ENCODE measurements at places on chromosomes 3 and 15.

GRCh38 chr3:122233101-122233952 is 49.9 kb downstream of the CASR start:
- no peak for DNase-seq

DNA sequence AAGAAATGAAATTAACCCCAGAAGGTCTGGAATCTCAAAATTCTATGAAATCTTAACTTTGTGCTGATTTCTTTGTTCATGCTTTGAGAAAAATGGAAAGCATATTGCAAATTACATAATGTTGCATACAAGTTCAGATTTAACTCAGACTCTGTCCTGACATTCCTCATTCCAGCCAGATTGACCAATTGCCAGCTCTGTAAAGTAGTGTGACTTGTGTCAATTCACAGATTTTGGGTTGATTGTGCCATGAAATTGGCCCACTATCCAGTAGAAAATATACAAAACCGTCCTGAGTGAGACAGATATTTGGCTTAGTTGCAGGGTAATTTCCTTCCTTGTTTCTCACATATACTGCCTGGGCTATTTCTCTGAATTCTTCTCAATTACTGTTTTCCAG is 1312.6 kb downstream of the ROBO1 start:
- no peak for DNase-seq

- no peak for DNase-seq
These were observed 237.5 kb upstream of the ROPN1 start for GRCh38 chr3:124229420-124229819.

- DNase-seq, result no peak
These were observed 4.5 kb downstream of the FAM131A start for GRCh38 chr3:184341925-184342324.

DNA sequence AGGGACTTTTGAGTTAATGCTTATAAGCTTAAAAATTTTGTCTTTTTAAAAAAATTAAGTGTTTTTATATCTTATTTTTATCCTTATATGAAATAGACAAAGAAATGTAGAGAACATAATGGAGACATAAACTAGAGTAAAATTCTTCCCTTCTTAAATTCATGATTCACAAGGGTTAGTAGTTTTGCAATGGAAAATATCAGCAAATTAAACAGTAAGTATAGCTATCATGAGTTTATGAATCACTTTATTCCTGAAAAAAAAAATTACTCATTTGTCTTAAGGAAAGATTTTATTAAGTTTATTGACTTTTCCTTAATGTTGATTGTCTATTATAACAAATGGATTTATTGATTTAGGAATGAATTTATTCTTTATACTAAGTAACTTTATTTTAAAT is 4.3 kb downstream of the ATP6V1A start:
- DNase-seq, result no peak

- no peak for DNase-seq
These were observed 15.3 kb downstream of the ANKRD28 start for GRCh38 chr3:15782429-15782828.

DNA sequence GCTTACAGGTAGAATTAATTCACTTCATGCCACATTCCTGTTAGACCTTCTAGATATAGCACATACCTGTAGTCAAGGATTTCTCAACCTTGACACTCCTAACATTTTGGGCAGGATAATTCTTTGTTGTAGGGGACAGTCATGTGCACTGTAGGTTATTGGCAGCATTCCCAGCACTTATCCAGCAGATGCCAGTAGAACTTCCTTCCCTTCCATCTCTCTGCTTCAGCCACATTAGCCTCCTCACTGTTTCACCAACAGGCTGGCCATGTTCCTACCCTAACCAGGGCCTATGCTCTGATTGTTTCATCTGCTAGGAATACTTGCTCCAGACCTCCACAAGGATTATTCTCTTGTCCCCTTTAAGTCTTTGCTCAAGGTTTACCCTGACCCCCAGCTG is 68.0 kb upstream of the STAC start:
- no peak for DNase-seq

- DNase-seq, result no peak
These were observed 39.0 kb upstream of the MBNL1 start for GRCh38 chr3:152229692-152230091.

DNA sequence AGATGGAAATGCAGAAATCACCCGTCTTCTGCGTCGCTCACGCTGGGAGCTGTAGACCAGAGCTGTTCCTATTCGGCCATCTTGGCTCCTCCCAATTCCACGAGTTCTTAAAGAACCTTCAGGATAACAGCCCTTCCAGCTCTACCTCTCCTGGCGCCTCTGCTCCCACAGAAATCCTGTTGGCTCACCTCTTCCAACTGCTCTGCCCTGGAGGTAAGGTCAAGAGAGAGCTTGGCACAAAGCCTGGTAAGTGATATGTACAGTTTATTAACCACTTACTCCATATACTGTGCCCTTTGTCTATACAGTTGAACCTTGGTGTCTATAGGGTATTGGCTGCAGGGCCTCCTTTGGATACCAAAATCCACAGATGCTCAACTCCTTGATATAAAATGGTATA is 17.8 kb upstream of the FGF12 start:
- DNase-seq, result no peak

DNA sequence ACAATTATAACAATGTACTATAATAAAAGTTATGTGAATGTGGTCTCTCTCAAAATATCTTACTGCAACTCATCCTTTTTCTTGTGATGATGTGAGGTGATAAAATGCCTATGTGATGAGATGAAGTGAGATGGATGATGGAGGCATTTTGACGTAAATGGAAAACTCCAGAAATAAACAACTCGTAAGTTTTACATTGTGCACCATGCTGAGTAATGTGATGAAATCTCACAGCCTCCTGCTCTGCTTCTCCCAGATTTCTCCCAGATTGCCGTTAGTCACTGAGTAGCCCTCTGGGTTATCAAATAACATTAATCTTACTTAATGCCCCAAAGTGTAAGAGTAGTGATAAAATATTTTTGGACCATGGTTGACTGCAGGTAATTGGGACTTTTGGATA is 64.8 kb upstream of the SLCO2A1 start:
- no peak for DNase-seq

GRCh38 chr15:67917037-67917436 is 77.2 kb upstream of the RNU6-1 start:
- DNase-seq, result no peak

DNA sequence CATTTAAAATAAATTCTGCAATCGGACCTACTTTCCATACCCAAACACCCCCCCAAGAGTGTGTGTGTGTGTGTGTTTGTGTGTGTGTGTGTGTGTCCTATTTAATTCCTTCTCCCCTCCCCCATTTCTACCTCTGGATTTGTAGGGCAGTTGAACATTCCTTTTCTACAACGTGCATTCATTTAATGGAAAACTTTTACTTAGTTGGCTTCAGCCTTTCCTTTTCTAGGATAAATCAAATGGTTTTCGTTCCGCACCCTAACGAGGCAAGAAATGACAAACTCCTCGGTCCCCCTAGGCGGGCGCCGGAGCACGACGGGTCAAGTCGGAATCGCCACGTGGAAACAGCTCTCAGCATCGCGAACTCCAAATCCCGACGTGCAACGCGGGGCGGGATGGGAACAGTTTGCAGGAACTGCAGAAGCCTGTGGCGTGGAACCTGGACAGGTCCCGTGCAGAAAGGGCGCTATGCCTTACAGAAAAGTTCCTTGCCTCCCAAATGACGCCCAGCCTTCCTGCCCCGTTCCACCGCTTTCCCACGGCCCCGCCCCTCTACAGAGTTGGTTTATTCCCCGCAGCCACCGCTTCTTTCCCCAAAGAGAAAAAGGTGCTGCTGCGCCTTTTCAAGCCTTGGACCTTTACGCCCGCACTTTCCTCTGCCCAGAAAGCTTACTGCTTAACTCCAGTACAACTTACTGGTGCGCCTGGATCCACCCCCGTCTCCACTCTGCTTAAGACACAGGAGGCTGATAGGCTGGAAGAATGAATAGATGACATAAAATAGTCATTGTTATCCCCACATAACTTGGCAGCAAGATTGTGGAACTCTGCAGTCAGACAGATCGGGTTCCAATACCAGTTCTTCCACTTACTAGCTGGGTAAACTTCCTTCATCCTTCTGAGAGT is 1.1 kb upstream of the EIF2B5 start:
- DNase-seq, result peak; percentile 44

GRCh38 chr3:169722724-169723123 is 42.1 kb downstream of the TERC start:
- DNase-seq, result no peak

DNA sequence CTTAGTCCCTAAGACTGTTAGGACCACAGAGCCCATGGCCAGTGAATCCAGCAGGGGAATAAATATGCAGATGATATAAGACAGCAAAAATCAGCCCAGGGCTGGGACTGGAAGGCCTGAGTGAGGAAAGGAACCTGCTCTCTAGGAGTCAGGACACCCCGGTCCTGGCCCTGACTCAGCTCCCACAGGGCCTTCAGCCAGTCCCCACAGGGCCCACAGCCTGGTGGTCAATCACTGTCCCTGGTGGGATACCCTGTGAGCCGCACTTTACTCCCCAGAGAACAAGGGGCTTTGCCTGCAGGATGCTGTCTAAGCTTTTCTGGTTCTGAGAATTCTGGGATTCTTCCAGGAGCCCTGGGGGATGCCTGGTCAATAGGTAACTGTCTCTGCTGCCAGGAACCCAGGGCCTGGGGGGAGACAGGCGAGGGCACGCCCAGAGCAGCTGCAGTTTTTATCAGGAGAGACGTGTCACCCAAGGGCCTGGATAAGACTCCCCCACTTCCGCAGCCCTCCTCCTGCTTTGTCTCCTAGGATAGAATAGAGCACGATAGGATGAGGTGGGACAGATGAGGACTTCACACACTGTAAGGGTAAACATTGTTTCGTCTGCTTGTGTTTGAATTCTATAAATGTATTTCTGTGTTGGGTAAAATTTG is 49.5 kb upstream of the MCF2L2 start:
- DNase-seq, result no peak

- DNase-seq, result no peak
These were observed 52.7 kb upstream of the CMC1 start for GRCh38 chr3:28188686-28189085.

- DNase-seq, result no peak
These were observed 40.7 kb upstream of the TBC1D21 start for GRCh38 chr15:73832657-73833056.

- no peak for DNase-seq
These were observed 133.7 kb upstream of the POU1F1 start for GRCh38 chr3:87410110-87410509.

DNA sequence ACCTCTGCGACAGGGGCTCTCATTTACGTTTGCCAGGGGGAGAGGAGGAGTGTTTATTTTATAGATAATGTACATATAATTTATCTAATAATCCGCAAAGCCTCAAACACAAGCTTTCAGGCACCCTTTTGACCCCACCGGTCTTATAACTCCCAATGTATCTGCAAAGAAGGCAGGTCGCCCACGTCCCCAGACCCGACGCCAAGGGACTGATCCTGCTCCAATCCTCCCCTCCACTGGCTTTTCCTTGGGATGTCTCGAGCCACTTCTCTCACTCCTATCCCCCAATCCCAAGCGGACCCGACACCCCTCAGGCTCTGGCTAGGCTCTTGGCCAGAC is 452 bp downstream of the DCP1A start:
- DNase-seq, result no peak

- DNase-seq, result peak; percentile 27
These were observed 325.1 kb downstream of the SUCLG2 start for GRCh38 chr3:67329358-67329757.

- no peak for DNase-seq
These were observed 32.9 kb downstream of the GJD2 start for GRCh38 chr15:34721802-34722438.

- DNase-seq, result peak; percentile 19
These were observed 680 bp downstream of the GOLIM4 start for GRCh38 chr3:168094877-168095610.

DNA sequence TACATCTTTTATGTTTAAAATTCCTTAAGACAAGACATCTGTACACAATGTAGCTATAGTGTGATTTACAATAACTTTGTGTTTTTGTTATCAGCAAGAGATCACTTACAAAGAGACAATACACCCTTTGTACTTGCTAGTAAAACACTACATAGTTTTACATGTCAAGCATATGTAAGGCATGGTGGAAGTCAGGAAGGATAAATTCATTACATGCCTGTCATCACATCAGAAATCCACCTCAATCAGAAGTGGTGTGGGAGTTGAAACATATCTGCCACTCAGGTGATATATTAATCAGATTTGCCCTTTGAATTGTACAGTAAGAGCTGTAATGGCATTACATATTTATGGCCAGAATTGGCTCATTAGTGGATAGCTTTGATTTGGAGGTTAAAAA is 95.5 kb downstream of the MBNL1 start:
- no peak for DNase-seq

- no peak for DNase-seq
These were observed 50.7 kb downstream of the FAM43A start for GRCh38 chr3:194736277-194736895.

- no peak for DNase-seq
These were observed 50.4 kb upstream of the TGFBR2 start for GRCh38 chr3:30555968-30556367.

GRCh38 chr3:183745300-183746098 is 47.9 kb downstream of the YEATS2 start:
- no peak for DNase-seq

Data from stimulated activated CD8-positive, alpha-beta memory T cell treated with anti-CD3 and anti-CD28 coated beads, Interleukin-2, amount 100 ng/mL, for 48 hours (primary cell).